ENCODE measurements at places on chromosomes 4 and X.
A peak's percentile ranks its signal among the peaks of the same experiment; 100 is the strongest.

- no peak for DNase-seq
Measured at GRCh38 chr4:176752191-176752749, 40.5 kb downstream of the VEGFC start.

GRCh38 chr4:167397586-167397985 lies 163.3 kb upstream of the SPOCK3 start:
- no peak for DNase-seq

DNA sequence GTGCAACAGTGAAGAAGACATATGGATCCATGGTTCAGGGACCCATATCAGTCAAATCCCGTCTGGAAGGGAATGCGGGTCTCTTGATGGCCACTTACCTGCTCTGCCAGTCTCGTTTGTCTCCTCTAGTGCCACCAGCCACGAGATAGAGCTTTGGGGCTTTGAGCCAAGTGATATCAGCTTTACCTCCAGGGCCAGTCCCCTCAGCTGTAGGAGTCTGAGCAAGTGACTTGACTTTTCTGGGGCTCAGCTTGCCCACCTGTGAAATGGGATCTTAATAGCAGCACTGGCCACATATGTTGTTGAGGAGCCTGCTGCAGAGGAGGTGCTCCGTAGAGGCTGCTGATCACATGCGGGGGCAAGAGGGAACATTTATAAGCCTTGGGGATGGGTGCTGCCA lies 1.2 kb downstream of the SLC2A9 start:
- DNase-seq, result no peak

- no peak for DNase-seq
Measured at GRCh38 chr4:93029769-93030168, 726.0 kb downstream of the GRID2 start.

GRCh38 chrX:71198066-71198465 lies 25.0 kb upstream of the GJB1 start:
- DNase-seq, result no peak

DNA sequence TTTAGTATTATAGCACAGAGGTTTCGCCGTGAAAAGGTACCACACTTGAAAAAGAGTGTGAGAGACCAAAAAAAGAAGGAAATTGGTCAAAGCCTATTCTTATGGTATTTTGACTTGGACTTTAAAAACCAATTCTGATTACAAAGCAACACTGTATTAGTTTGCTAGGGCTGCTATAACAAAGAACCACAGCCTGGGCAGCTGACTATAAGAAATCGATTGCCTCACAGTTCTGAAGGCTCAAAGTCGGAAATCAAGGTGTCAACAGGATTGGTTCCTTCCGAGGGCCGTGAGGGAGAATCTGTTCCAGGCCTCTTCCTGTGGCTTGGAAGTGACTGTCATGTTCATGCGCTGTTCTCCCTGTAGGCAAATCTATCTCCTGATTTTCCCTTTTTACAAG lies 17.9 kb downstream of the DAPP1 start:
- no peak for DNase-seq

DNA sequence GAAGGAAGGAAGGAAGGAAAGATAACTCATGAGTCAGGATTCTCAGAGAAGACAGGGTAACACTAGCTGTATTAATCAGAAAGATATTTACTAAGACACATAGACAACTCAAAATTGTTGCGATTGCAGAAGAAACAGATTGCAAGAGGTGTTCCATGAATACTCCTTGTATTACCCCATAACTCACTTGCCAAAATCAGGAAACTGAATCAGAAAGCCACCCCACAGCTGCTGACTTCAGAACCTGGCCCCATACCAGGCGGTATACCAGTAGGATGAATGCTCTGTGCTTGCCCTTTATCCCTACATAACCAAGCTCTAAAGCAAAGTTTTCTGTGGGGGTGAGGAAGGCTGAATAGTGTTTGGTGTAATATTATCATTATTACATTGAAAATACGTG lies 468.5 kb downstream of the IQCM start:
- no peak for DNase-seq

GRCh38 chr4:34281826-34282225 lies 1962.5 kb downstream of the ARAP2 start:
- no peak for DNase-seq

DNA sequence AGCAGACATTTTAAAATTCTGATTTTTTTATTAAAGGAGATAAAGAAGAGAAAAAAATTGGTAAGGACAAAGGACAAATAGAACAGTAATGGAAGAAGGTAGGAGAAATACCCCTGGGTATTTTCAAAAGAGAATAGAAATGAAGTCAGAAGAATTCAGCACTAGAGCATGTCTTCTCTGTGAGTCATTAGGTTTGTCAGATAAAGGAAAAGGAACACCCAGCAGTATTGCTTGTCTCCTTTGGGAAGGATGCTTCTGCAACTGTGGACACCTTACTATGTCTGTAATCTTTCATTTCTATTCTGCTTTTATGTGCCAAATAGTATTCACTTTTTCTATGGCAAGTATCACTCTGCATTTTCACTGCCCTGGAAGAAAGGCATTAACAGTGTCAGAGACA lies 24.0 kb upstream of the PCDH7 start:
- peak; percentile 23 for DNase-seq

- DNase-seq, result no peak
Measured at GRCh38 chr4:11416071-11416766, 12.5 kb downstream of the HS3ST1 start.

- DNase-seq, result no peak
Measured at GRCh38 chr4:6175426-6175825, 24.9 kb downstream of the JAKMIP1 start.

DNA sequence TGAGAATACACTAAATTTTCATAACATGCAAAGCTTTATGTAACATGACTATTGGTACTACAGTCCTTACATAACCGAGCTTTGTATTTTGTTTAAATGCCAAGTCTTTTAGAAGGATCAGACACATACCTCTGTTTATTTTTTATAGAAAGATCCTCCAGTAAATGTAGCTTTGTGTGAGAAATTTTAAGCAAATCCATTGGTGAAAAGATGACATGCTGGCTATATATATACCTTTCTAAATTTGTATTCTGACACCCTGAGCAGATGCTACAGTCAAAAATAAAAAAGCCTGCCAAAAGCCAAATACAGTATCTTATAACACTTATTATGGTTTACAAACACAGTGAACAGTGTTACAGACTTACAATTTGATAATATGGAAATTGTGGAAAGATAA lies at the start of gene YIPF7:
YIPF7 (minus strand) TSS at position 201 of the 400 bp plus-strand sequence. CDS start 1,525 bp downstream, outside the sequence.
- DNase-seq, result no peak

DNA sequence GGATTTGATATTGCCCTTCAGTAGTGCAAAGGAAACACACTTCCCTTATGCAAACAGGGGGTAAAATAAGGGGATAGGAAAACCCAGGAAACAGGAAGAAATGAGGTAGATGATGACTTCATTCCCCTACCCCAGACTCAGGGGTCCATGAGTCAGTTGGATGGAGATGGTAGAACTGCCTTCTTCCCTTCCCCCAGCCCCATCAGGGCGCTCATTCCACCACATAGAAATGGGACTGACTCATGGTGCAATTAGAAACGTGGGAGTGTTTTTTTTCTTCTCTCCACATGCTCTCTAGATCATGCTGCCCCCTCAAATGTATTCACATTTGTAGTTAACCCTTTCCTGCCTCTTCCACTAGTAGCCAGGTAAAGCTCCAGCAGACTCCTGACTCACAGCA lies 23.1 kb upstream of the ARMCX2 start:
- DNase-seq, result peak; percentile 17

DNA sequence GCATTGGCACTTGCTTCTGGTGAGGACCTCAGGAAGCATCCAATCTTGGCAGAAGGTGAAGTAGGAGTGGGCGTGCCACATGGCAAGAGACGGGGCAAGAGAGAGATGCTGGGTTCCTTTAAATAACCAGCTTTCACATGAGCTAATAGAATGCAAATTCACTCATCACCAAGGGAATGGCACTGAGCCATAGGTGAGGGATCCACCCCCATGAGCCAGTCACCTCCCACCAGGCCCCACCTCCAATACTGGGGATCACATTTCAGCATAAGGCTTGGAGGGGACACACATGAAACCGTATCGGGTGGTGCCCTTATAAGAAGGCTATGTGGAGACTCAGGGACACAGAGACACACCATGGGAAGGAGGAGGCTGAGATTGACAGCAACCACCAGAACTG lies 140.0 kb upstream of the MSX1 start:
- DNase-seq, result no peak

DNA sequence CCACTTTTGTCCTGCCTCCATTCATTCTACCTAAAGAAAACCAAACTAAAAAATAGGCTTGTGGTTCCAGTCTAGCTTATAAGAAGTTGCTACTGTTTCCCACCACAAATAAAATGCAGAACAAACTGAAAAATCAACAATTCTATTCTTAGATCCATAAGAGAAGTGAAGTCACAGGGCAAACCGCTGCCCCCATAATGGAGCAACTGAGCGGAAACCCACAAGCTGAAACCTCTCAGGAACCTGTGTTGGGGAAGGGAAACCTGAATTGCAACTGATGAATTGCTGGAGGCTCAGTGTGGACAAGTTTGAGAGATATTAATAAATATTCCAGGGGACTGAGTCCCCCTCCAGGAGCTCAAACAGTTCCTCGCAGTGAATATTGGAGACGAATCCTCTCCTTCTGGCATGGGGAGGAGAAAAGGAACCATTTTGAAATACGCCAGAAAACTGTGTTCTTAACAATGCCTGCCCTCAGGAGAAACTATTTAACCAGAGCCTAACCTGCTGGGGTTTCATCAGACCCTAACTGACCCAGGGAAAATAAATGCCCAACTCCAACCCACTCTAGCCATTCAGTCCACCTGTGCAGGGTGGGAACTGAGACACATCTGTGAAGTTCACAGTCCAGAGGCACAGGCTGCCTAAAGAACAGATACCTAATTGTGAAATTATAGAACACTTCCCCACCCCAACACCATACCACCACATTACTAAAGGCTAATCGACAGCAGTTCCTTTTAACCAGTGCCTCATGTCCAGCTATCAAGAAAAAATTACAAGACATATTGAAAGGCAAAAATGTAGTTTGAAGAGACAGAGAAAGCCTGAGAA lies 22.8 kb upstream of the SH3RF1 start:
- no peak for DNase-seq

- peak; percentile 82 for DNase-seq
Measured at GRCh38 chrX:40108959-40109287, 11.2 kb upstream of the BCOR start.

All from urothelium cell line (cell line).